ENCODE measurements at places on chromosomes 4 and X. TPM values are rescaled to one million over a fixed set of nuclear protein-coding genes. Genes with fewer than 3 reads are reported as not detected.

ADH1B gene
- total RNA-seq = 5,080 TPM

DNA sequence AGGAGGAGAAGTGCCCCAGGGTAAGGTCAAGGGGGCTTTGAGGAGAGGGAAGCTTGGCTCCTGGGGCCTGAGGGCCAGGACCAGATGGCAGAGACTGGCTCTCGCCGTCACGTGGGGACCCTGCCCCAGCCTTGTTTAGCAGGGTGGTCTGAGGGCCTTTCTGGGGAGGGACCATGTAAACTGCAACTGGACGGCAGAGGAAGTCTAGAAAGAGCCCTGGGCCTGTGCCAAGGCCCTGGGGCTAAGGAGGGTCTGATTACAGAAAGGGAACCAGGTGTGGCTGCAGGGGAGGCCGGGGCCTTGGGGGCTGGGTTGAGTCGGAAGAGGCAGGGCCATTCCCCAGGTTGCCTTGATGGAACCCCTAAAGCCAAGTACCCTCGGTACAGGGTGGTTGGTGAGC, 1.8 kb upstream of the HGFAC start:
- H3K36me3 ChIP-seq = no peaks in the 10 kb centered on the region
- no peaks in the 10 kb centered on the region for H3K27me3 ChIP-seq
- no peak overlapping the region for H3K4me3 ChIP-seq
- H3K4me1 ChIP-seq = peaks cover 2% of the 10 kb centered on the region
- no peak overlapping the region for H3K27ac ChIP-seq
- DNase-seq = no peak

DNA sequence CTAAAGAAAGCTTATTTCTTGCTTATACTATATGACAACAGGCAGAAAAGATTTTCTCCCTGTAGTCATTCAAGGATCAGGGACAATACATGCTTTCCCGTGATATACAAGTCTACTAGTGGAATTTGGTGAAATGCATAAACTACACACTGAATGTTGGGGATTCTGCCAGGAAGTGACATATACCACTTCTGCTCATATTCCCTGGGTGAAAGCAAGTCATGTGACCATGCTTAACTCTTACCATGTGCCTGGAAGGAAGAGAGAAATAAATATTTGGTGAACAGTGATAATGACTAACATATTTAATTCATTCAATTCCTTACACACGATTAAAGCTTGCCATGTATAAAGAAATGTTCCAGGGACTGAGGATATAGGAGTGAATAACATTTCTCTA, 534.6 kb downstream of the PPARGC1A start:
- H3K27ac ChIP-seq = no peak overlapping the region
- no peaks in the 10 kb centered on the region for H3K27me3 ChIP-seq
- DNase-seq = no peak
- no peak overlapping the region for H3K4me3 ChIP-seq

GRCh38 chrX:24005028-24005427, 22.0 kb downstream of the KLHL15 start:
- no peaks in the 10 kb centered on the region for H3K4me1 ChIP-seq
- no peak overlapping the region for H3K4me3 ChIP-seq
- no peak overlapping the region for H3K27ac ChIP-seq
- H3K36me3 ChIP-seq = no peaks in the 10 kb centered on the region
- DNase-seq = no peak

DNA sequence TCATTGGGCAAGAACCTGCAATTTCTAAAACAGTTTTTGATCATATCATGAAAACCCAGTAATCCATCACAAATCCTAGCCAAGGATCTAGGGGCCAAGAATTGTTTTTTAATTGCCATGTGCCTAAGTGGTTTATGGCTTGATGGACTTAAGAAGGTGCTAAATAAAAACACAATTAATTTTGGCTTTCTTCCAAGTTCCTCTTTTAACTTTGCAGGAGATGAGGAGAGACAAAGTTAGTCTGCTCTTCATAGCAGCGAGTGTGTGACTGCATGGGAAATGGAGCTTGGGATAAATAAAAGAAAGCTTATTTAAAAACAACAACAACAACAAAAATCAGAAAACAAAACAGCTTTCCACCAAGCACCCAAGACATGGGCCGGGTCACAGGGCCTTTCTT, 41.4 kb downstream of the ARHGEF9 start:
- H3K4me1 ChIP-seq = no peaks in the 10 kb centered on the region
- H3K4me3 ChIP-seq = no peak overlapping the region
- DNase-seq = no peak

POLR2B gene
- total RNA-seq = 71.4 TPM

DNA sequence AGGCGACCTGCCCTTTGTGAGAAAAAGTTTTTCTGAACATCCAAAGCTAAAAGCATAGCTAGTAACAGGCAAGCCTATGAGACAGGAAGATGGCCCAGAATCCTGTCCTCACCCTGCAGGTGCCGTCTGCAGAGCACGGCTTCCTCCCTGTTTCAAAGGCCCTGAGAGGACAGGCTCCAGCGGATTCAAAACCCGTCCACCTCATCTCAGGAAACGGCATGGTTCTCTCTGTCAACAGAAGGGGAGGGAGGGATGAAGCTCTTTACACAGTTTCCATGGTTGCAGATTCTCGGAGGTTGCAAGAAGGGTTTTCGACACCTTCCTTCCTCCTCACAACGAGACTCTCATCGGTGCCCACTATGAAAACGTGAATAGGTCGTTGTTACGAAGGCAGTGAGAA, 8.3 kb downstream of the PPP2R3B start:
- DNase-seq = no peak
- H3K4me3 ChIP-seq = no peak overlapping the region
- no peaks in the 10 kb centered on the region for H3K4me1 ChIP-seq
- no peaks in the 10 kb centered on the region for H3K27me3 ChIP-seq

GRCh38 chrX:21838937-21839333, 482 bp upstream of the MBTPS2 start:
- no peak for DNase-seq
- H3K27ac ChIP-seq = peak overlapping the region; percentile 74

GRCh38 chr4:56674984-56675383, 6.1 kb downstream of the HOPX start:
- no peak overlapping the region for H3K4me3 ChIP-seq
- no peaks in the 10 kb centered on the region for H3K4me1 ChIP-seq
- no peak for DNase-seq
- H3K36me3 ChIP-seq = no peaks in the 10 kb centered on the region
- no peak overlapping the region for H3K27ac ChIP-seq

- H3K4me1 ChIP-seq = no peaks in the 10 kb centered on the region
- H3K4me3 ChIP-seq = peak within 1 kb of the TSS; percentile 94
- no peaks in the 10 kb centered on the region for H3K36me3 ChIP-seq
Measured at GRCh38 chr4:44678094-44679041, at the start of gene GUF1. GUF1 (plus strand) TSS chr4:44678420; CDS start chr4:44678623, 203 bp downstream.

C4orf36 gene
- total RNA-seq = 5.7 TPM

Data from breast epithelium (tissue), 4 donors.